ENCODE measurements at places on chromosomes 3 and 15.

- DNase-seq: no peak
These were observed 24.0 kb downstream of the LTF start for GRCh38 chr3:46440531-46441294.

- no peak for DNase-seq
These were observed 109.1 kb downstream of the NSUN3 start for GRCh38 chr3:94171954-94172353.

- DNase-seq: no peak
These were observed 20.3 kb downstream of the XXYLT1 start for GRCh38 chr3:195250473-195251251.

DNA sequence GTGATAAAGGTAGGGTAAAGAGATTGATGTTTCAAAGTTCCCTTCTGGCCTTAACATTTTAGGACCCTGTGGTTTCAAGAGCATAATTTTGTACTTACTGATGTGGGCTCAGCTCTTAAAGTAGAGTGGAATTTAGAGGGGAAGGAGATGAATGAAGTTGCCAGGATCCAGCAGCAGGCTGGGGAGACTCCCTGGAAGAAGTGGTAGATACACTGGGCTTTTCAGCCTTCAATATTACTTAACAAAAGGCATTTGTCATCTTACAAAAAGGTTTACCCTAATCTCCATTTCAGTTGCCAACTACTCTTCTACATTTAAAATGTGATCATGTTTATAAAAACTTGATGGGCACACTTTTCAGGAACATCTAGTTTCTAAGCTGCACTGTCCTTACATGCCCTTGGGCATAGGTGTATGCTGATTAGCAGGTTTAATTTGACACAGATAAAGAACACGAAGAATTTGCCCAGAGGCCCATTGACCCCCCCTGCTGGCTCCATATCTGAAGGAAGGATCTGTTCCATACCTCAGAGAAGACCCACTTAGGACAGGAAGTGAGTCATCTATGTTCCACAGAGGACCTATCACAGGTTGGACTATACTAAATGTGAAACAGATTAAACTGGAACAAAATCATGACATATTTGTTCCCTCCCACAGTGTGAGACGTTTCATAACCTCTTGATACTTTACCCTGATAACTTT is 93.0 kb upstream of the LPP start:
- DNase-seq: peak; percentile 40

DNA sequence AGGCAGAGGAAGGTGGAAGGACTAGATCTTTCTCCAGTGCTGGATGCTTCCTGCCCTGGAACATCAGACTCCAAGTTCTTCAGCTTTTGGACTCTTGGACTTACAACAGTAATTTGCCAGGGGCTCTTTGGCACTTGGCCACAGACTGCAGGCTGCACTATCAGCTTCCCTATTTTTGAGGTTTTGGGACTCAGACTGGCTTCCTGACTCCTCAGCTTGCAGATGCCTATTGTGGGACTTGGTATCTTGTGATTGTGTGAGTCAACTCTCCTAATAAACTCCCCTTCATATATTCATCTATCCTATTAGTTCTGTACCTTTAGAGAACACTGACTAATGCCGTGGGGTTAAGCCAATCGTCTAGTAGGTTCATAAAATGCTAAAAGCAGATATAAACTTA is 8.8 kb upstream of the B3GNT5 start:
- DNase-seq: no peak

DNA sequence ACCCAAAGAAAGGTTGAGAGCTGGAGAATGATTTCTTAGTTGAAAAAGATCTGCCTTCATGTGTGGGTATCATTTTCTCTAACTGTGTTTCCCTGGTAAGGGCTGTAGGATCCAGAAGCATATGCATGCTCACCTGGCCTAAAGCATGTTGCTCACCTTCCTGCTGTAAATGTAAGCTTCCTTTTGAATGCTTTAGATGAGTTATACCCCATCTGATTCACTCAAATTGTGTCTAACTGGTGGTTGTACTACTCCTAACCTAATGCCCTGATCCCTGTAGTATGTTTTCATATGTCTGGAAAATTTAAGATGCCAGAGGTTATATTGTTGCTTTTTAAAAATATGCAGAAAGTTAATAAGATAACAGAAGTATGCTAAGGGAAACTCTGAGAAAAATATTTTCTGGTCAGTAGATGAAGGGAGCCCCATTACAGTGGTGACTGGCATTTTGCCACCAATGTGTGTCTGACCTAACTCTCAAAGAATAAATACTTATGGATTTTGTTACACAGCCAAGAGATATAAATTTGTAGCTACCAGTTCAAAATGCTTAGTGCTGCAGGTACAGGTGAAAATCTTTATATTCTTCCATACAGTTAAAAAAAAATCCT is 7.7 kb downstream of the FILIP1L start:
- DNase-seq: no peak

DNA sequence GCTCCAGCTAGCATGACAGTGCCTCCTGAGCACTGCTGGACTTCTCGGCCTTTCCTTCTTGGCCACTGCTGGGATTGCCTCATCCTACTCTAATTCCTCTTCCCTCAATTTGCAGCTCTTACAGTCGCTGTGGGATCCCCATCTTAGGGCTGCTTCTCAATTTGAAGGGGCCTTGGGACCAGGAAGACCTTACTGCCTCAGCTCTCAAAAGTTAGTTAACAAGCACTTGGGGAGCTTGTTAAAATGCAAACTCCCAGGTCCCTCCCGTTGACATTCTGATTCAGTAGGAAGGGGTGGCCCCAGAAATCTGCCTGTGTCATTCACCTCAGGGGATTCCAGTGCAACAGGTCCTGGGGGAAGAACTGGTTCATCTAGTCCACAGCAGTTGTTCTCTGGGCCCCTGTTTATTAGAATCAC is 14.8 kb downstream of the BDH1 start:
- no peak for DNase-seq

GRCh38 chr3:138369151-138369900 is 20.9 kb downstream of the MRAS start:
- no peak for DNase-seq

DNA sequence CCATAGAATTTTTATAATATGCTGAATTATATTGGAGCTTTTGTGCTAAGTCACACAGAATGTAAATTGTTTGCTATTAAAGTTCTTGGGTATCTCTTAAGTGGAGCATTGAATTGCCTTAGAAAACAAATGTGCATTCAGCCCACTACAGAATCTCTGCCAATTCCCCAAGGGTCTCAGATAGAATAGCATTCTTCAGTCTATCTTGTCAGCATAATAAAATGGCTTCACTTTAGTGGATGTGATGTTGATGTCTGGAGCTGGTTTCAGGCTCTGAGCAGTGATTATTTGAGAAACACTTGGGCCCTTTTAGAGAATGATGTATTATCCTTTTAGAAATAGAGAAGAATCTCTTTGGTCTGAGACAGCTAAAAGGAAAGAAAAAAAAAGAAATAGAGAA is 45.2 kb downstream of the LRCH3 start:
- no peak for DNase-seq

DNA sequence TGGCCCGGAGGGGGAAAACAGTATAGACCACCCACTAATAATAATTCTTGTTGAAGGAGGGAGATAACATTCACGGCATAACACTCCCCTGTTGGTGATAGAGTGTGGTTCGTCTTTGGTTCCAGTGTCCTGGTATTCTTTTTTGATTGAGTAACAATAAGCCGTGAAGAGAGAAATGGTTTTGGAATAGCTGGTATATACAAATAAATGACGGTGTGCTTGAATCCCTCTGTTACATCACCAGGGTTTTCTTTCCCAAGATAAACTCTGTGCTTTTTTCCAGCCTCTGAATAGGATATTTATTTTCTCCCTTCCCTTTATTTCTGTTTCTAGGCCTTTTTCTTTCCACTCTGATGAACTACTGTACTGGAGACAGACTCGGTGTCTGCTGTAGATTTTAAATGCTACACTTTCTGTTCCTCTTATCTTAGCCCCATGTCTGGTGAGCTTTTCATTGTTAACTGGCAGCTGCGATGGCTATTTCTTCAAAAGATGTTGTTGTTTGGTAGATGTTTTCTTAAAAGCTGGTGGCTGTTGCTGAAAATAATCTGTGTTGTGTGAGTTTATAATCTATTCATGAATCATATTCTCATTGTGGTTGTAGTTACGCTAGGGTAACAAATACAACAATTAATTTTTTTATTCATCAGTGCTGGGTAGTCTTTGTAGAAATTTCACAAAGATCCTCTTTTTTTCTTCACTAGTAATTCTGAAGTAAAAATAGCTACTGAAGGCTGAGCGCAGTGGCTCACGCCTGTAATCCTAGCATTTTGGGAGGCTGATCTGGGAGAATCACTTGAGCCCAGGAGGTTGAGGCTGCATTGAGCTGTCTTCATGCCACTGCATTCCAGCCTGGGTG is 15.5 kb upstream of the SCAANT1 start:
- DNase-seq: no peak

DNA sequence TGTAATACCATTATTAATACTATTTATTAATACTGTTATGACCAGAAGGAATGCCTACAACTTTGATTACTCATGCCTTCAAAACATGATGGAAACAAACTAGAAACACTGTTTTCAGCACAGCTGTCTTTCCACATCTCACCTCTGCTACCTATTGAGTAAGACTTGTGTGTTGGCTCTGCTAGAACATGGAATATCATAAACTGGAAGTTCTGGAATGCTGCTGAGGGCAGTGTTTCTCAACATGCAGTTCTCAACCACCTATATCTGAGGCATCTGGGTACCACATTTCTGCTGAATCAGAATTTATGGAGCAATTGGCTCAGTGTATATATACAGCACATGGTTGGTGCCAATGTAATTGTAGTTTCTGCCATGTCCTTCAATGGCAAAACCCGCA is 392.1 kb downstream of the TUSC7 start:
- DNase-seq: no peak

DNA sequence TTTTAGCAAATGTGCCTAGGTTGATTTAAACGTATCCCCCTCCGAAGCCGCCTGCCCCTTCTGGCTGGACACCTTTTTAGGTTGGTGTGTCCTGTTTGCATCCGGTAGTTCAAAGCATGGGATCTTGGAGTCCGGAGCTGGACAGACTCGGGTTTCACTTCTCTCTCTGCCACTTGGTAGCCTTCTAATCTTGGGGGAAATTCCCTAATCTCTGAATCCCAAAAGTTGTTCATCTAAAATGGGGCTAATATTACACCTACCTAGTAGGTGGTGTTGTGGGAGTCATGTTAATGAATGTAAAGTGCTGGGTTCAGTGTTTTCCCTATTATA is 760 bp downstream of the FANCI start:
- DNase-seq: no peak

GRCh38 chr3:50260942-50261441 is 8.0 kb upstream of the SEMA3B start:
- no peak for DNase-seq

DNA sequence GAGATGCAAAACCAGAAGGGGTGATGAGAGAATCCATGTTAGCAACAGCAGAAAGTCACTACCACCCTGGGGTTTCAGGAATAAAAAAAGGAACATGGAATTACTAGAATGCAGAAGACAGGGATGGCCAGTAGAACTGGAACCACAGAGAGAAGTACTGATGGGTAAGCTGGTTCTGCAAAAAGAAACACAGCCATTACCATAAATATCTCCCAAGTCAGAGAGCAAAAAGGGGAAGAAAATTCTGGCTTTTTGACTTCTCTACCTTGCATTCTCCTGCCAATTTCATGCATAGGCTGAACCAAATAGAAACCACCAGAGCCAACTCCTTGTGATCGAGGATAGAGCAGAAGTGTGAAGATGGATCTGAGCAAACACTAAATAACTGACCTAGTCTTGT is 550.4 kb upstream of the NAALADL2 start:
- no peak for DNase-seq

DNA sequence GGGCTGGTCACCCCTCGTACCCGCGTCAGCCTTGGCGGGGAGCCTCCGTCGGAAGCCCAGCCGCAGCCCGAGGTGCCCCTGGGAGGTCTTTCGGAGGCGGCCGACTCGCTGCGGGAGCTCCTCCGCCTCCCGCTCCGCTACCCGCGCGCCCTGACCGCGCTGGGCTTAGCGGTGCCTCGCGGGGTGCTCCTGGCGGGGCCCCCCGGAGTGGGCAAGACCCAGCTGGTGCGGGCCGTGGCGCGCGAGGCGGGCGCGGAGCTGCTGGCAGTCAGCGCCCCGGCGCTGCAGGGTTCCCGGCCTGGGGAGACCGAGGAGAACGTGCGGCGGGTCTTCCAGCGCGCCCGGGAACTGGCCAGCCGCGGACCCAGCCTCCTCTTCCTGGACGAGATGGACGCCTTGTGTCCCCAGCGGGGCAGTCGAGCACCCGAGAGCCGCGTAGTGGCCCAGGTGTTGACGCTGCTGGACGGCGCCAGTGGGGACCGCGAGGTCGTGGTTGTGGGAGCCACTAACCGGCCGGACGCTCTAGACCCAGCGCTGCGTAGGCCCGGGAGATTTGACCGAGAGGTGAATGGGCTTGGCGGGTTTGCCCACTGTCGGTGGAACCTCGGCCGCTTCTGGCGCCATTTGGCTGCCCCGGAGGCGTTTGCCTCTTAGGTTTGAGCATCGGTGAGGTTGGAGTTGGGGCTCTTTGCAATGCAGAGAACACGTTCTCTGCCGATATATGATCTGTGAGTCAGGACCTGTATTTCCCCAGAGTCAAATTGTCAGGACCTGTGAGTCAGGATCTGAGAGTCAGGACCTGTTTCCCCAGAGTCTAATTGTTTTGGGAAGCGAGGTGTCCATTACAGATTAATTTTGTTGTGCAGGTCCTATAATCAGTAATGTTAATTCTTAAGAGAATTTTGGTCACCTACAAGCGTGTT is 24.9 kb upstream of the GATM start:
- no peak for DNase-seq

GRCh38 chr3:143084856-143085731 is 34.5 kb upstream of the CHST2 start:
- no peak for DNase-seq

DNA sequence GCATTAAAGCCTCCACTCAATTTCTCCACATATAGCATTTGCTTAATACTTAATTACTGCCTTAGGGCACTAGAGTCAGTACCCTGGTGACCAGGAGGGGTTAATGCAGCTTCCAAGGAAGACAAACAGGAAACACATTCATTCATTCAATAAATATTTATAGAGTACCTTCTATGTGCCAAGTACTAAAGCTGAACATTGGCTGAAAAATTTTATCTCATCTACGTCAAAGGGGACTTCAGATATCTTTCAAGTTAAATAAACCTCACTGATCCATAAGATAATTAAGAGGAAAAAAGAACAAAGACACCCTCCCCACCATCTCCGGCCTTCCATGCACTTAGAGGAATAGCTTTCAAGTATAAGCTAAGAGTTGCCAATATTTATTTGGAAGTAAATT is 156.9 kb upstream of the PRICKLE2 start:
- DNase-seq: no peak

DNA sequence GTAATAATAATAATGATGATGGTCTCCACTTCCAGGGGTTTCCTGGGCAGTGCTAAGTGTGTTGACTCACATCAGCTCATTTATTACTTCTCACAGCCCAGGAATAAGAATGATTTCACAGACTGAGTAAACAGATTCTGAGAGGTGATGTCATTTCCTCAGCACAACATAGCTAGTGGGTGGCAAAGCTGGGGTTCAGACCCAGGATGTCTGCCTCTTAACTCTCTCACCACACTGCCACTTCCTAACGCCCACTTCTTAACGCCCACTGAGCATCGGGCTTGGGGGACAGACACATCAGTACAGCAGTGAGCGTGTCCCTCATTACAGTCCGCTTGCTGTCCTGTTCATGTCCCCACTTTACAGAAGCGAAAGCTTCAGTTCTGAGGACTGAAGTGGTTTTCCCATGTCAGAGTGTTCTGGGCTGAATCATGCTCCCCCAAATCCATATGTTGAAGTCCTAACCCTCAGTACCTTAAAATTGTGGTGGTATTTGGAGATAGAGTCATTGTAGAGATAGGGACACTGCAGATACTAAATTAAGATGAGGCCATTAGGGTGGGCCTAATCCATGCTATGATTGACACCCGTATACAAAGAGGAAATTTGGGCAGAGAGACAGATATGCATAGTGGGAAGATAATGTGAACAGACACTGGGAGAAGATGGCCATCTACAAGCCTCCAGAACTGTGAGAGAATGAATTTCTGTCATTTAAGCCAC is 68.0 kb downstream of the ATP2B2 start:
- peak; percentile 71 for DNase-seq
